ENCODE measurements at places on chromosomes 1 and 21.

DNA sequence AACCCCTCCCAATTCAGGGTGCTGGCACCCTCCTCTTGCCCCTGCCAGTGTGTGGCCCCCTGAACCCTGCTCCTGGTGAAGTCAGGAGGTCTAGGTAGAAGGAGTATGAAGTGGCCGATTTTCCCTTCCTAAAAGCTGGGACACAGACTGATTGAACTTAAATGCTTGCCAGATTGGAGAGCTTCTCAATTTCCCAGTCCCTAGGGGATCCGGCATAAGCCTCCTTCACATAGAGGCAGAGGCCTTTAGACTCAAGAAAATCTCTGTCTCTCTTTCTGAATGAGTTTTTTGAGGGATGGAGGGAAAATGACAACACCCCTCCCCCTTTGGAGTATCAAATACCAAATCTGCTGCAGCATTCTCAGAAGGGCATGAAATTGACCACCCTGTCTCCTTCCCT is 51.5 kb downstream of the SYT2 start:
- DNase-seq = no peak

DNA sequence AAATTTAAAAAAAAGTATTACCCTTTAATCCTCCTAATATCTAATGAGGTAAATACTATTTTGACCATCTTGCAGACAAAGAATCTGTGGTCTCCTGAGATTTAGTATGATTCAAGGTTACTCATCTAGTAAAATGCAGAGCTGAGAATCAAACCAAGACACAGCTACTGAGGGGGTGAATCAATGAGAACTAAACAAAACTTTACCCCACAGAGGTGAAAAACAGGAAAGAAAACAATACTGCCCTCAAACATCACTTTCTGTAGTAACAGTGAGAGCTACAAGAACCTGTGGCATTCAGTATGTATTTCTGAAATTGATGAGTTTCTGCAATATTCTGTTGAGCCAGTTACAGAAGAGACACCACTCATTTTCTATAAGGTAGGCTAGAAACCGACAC is 85.1 kb downstream of the JAK1 start:
- no peak for DNase-seq

GRCh38 chr1:91913018-91913417 is 27.1 kb upstream of the TGFBR3 start:
- no peak for DNase-seq

DNA sequence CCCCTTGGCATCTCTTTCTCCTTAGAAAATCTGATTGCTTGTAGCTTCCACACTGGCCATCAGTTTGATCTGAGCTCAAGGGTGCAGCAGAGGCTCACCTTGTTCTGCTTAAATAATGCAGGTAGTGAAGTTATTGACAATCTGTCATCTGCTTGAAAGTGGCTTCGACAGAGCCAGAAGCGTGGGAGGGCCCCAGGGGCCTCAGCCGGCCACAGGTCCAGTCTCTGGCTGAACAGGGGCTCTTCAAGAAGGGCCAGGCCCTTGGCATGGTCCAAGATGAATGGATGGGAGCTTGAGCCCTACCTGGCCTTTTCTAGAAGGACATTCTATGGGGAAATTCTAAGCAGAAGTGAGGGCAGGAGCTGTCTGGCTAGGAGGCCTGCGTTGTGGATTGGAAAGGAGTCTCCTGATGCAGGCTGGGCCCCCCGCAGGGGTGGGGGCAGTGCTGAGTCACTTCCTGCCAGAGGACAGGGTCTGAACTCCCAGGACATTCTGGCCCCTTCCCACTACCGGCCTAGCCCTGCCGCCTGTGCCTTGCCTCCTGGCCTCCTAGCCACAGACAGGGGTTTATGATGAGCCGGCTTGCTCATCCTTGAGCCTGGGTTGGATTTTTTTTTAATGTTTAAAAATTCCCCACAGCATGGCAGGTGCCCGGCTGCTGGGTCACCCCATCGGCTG is 162.3 kb upstream of the VAMP3 start:
- peak; percentile 35 for DNase-seq

- DNase-seq = peak; percentile 95
Observed at GRCh38 chr1:204350857-204351573, 8.7 kb downstream of the PLEKHA6 start.

DNA sequence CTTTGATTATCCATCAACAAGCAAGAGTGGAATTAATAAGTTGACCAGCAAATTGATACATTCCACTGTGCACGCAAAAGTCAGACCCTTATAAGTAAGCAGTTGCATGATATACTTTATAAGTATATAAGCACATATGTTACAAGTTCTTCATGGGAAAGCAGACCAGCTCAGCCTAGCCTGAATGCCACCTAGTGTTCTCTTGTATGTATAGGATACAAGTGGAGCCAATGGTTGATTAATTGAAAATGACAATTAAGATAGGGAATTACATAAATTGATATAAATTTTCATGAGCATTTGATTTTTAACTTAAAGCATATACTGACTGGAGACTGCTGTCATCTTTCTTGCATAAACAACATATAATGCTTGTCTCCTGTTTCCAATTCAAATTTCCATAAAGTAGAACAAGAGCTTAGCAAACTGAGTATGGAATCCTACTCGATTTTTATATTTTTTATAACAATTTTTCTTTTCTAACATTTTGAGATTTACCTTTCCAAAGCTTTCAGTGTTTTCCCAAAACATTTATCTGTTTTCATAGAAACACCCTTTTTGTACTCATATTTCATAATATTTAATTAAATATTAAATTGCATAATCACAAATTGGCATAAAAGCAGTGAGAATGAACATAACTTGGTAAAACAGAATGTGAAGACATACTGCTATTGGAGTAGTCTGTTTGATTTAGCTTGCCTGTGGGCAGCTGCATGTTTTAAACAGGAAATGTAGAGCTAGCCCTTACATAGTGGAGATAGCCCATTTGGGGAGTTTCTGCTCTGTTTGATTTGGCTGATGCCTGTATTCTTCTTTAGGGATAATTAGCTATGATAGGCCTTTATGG is 62.8 kb downstream of the MAGI3 start:
- no peak for DNase-seq

DNA sequence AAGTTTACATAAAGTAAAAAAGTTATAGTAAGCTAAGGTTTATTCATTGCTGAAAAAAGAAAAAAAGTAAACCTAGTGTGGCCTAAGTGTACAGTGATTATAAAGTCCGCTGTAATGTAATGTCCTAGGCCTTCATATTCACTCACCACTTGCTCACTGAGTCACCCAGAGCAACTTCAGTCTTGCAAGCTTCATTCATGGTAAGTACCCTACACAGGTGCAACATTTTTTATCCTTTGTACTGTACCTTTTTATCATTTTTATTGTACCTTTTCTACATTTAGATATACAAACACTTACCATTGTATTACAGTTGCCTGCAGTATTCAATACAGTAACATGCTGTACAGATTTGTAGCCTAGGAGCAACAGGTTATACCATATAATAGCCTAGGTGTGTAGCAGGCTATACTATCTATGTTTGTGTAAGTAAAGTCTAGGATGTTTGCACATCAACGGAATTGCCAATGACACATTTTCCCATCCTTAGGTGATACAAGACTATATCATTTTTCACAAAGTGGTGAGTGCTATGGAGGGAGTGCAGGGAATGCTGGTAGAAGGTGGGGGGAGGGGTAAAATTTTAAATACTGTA is 58.0 kb upstream of the DMRTA2 start:
- DNase-seq = no peak

DNA sequence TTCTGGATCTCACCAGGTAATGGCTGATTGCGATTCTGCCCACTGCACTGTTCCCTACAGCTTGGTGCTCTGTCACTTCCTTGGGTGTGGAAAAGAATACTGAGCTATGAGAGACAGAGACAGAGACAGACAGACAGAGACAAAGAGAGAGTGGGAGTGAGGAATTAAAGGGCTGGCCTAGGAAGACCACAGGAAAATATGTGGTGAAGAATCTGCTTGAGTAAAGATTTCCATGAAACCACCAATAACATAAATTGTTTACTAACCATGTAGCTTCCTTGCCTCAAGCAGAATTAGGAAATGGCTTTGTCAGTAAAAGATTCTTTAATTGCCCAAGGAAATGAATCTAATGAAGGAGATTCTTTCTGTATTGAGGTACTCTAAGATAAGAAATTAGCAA is 54.4 kb downstream of the MPZL1 start:
- no peak for DNase-seq

- DNase-seq = no peak
Observed at GRCh38 chr1:109630081-109630897, 10.7 kb downstream of the AMPD2 start.

DNA sequence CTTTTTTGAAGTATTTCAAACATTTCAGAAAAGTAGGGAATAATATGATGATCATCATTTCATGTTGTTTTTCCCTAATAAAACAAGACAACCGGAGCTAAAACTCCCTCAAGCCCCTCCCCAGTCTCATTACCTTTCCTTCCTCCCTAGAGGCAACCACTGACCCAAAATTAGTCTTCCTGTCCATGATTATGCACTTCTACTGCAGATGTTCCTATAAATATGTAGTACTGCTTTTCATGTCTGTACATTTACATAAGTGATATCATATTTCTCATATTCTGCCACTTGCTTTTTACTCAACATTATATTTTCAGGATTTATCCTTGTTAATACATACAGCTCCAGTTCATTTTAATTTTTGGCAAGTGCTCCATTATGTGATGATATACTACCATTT is 58.7 kb upstream of the GOLT1A start:
- no peak for DNase-seq

DNA sequence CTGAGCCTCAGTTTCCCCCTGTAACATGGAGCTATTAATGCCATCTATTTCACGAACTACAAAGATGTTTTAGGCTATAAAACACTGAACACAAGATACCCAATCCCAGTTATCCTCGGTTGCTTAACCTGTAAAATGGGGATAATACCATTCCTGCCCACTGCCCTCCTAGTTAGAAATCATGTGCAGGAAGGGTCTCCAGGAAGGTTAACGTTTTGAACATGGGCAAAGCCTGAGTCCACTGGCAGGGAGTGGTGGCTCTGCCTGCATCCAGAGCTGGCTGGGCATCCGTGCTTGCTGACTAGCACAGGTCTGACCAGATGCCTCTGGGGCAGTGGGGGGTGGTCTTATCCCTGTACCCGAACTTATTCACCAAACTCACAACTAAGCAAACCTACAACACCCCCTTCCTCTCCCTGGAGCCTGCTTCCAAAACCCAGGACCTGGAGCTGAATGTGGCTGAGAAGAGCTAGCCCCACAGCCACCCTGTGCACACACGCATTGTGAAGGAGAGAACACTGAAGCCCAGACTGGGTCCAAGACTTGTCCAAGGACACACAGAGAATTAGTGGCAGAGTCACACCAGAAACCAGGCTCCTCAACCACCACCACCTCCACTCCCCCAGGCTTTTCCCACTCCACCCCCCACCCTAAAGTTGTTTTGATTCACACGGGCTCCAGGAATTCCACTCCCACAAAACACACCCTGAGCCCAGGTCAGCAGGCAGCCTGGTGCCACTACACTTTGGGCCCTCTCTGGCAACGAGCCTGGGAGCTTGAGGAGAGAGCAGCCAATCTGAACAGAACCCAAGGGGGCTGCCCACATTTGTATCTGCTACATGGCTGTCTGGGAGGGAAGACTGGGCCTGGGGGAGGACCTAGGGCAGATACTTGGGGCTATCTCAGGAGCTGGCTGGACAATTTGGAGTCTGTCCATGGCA is 1.6 kb downstream of the E2F2 start:
- no peak for DNase-seq

DNA sequence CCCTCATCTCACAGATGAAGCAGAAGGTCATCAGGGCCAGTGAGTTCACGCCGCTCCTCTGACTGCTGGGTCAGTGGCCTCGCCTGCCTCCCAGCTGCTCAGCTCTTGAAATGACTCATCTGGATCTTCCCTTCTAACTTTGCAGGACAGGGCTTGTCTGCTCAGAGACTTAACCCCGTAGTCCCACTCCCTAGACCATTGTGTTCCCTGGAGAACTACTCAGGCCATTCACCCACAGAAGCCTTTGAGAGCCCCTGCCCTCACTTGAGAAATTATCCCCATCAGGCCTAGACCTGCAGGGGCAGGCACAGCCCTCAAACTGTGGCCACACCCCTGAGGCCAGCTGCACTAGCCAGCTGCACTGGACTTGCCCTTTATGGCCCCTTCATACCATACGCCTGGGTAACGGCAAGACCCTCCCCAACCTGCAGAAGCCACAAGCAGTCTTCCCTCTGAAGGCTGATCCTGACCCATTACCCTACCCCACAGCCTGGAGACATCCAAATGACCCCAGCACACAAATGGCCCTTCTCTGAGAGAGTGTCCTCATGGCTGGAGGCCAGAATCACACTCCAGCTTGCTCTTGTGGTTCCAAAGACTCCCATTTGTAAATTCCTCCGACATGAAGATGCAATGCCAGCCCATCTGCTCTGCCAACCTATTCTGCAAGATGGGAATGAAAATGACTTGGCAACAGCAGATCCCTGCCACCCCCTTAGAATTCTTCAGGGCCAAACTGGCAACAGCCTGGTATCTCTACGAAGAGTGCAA is 33.2 kb downstream of the RCSD1 start:
- no peak for DNase-seq

DNA sequence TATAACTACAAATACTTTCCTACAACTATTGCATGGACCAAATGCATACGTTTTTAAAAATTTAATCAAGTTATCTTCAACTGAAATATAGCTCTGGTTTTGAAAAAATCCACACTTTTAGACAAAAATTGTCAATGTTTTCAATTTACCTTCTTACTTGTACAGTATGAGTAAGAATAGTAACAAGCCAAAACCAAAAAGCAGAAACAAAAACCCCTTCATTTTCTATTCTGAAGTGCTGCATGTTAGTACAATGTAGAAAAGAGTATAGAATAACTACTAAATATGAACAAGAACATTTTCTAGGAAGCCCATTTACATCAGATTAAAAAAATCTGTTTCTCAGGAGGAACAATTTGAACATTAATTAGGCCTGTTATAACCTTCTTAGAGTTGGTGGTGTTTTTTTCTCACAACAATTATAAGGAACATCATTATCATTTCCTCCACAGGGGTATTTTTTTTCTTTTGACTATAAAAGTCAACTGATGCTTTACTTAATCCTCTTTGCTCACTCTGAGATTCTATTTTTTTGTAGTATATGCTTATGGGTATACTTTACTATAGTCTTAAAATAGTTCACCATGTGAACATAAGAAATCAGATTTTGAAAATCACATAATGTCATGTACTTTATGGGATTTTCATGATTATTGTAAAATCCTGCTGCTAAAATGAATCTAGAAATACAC is 475.4 kb downstream of the PTBP2 start:
- no peak for DNase-seq

GRCh38 chr1:174053826-174054225 is 31.7 kb upstream of the RC3H1 start:
- DNase-seq = no peak

- DNase-seq = no peak
Observed at GRCh38 chr1:1337793-1338147, 6.7 kb downstream of the TAS1R3 start.

DNA sequence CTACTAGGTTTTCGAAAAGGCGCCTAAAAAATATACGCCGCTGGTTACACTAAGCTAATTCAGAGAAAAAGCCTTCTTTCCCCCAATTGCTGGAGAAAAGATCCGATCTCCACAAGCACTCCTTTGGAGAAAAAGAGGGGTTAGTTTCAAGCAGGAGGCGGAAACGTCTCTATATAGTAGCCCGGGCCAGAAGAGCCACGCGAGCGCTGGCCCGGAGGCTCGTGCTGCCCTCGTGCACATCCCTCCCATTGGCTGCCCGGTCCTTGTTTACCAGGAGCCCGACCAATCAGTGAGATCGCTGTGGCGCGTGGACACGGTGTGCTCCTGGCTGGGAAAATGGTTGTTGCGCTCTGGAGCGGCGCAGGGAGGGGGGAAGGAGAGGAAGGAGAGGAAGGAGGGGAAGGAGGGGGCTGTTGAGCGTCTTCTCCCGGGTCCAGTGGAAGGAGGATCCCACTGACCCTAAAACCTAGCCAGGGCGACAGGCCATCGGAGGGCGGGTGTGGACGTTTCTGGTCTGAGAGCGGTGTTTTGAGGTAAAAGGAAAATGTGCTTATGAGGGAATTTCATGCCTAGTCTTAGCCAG is at the start of gene TXNIP:
Gene TXNIP, minus strand, starts transcription at position 147 of the 583 bp plus-strand sequence. CDS start 313 bp downstream, outside the sequence.
- DNase-seq = peak; percentile 100

All from posterior vena cava (tissue), 2 donors.